Putamen (tissue), 1 donor: ENCODE measurements at places on chromosomes 13 and 19.

GRCh38 chr19:28296506-28296905 is 916.4 kb downstream of the UQCRFS1 start:
- no peak for DNase-seq

DNA sequence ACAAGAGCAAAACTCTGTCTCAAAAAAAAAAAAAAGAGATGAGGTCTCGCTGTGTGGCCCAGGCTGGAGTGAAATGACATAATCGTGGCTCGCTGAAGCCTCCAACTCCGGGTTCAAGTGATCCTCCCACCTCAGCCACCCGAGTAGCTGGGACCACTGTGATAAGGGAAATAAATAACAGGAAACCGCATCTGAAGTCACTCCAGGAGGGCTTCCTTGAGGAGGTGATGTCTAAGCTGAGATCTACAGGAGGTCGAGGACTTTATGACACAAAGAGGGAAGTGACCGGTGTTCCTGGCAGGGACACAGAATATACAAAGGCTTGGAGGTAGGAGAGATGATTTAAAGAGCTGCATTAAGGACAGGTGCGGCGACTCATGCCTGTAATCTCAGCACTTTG is 8.9 kb upstream of the NR2F6 start:
- DNase-seq: no peak

- no peak for DNase-seq
These were observed 76.7 kb downstream of the SLAIN1 start for GRCh38 chr13:77774181-77774580.

GRCh38 chr13:40502236-40502635 is 164.2 kb downstream of the FOXO1 start:
- no peak for DNase-seq

- DNase-seq: no peak
These were observed 7.9 kb upstream of the PVR start for GRCh38 chr19:44635581-44636438.

DNA sequence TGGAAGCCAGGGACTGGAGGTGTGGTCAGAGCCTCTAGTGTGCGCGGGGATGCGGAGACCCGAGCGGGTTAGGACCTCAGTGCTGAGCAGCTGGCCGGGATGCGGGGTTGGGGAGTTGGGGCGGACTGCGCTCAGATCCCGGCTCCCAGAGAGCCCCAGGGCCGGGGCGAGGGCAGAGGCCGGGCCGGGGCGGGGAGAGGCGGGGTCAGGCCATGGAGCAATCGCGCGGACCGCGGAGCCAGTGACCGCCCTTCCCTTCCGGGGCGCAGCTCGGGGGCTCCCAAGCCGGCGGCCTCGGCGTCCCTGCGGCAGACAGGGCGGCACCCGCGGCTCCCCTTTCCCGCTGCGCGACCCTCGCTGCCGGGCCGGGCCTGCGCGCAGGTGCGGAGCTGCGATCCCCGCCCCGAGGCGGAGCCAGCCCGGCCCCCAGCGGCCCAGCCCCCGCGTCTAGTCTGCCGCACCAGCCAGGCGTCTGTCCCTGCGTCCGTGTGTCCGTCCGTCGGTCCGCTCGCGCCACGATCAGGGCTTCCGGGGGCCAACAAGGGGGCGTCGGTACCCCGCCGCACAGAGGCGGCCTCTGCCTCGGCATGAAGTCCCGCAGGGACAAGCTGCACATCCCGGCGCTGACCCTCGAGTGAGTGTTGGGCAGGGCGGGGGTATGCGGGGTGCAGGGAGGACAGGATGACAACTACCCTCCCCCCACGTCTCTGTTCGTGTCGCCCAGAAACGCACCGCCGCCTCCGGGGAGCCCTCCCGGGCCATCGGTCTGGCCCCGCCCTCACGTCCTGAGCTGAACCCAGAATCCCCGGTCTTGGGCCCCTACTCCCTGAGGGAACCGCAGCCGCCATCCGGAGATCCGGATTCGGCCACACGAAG is 12.4 kb downstream of the MAST3 start:
- DNase-seq: no peak

DNA sequence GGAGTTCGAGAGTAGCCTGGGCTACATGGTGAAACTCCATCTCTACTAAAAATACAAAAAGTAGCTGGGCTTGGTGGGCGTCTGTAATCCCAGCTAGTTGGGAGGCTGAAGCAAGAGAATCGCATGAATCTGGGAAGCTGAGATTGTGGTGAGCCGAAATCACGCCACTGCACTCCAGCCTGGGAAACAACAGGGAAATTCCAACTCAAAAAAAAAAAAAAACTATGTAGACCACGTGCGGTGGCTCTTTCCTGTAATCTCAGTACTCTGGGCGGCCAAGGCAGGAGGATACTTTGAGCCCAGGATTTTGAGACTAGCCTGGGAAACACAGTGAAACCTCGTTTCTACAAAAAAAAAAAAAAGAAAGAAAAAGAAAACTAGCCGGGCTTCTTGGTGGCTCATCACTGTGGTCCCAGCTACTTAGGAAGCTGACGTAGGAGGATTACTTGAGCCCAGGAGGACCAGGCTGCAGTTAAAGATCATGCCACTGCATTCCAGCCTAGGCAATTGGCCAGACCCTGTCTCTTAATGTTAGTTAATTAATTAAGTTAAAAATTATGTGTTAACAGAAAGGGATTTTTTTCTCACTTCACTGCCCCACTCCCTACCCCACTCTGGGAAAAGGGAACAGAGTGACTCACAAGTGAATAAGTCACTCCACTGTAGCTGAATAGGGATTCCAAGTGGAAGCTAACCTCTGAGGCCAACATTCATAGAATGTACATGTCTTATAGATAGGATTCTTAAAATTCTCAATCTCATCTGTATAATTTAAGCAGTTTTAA is 2.2 kb downstream of the ZNF83 start:
- DNase-seq: no peak

DNA sequence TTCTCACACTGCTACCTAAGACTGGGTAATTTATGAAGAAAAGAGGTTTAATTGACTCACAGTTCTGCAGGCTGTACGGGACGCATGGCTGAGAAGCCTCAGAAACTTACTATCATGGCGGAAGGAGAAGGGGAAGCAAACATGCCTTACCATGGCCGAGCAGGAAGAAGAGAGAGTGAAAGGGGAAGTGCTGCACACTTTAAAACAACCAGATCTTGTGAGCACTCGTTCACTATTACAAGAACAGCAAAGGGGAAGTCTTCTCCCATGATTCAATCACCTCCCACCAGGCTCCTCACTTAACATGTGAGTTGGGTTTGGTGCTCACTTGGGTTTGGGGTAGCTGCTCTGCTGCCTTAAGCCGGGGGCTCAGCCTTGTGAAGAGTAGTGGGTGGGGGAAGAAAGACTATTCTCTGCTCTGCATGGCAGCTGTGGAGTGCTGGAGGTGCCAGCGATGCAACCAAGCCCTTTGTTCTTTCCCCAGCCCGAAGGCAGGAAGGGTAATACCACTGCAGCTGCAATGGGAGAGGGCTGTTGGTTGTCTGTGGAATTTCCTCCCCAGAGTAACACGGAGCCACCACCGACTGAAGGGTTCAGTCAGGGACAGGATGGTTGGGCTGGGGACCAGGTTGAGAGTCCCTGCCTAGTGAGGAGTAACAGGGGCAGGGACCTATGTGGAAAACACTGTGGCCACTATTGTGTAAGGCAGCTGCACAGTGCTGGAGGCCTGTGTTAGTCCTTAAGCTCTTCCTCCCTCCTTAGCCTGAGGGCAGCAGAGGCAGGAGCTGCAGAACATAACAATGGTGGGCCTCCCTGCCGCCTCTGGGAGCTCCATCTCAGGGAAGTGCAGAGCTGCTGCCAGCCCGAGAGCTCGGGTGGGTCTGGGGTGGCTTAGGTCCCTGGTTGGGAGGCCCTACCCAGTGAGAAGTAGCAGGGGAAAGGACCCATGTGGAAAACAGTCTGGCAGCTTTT is 1262.5 kb downstream of the EFNB2 start:
- DNase-seq: no peak

DNA sequence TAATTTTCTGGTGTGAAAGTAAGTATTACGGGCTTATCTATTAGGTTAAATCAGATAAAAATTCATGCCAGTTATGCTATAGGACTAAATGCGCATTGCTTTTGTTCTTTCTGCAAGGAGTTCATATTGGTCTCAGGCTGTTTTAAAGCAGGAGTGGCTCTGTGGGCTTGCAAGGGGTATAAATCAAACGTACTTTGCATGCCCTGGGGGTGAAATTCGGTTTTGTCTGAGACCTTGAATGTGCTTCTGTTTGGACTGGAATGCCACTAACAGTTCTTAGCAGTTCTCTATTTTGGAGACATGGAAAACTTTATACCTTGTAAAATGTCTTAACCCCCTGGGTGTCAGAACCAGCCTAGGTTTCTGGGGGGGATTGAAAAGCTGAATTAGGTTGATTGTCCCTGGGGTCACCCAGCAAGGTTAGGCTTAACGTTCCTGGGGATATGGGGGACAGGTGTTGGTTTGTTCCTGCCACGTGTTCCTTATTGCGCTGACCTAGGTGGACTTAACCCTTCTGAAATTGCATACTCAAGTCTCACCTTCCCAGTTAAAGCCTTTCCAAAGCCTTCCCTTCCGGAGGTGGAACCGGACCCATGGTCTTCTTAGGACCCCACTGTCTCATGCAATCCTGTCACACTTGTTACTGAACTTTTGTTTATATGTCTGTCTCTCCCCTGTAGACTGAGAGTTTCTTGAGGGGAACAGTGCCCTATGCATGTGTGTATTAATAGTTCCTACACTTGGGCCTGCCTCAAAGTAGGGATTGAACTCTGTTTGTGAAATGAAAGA is 182.2 kb downstream of the LMO7 start:
- no peak for DNase-seq

DNA sequence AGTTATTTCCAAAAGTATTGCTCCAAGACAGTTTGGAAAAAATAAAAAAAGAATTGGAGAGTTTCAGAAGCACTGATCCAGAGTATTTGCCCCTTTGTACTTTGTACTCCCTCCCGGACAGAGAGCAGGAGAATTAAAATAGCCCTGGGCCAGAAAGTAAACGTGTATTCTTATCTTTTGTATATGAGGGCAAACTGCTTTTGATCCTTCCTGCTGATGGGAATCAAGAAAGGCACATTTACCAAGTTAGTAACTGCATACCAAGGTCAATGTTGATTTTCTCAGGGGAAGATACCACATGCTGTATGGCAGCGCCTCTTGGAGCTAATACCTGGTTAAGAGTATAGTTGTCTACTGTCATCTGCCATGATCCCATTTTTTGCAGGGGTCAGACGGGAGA is 10.9 kb upstream of the RB1 start:
- no peak for DNase-seq

DNA sequence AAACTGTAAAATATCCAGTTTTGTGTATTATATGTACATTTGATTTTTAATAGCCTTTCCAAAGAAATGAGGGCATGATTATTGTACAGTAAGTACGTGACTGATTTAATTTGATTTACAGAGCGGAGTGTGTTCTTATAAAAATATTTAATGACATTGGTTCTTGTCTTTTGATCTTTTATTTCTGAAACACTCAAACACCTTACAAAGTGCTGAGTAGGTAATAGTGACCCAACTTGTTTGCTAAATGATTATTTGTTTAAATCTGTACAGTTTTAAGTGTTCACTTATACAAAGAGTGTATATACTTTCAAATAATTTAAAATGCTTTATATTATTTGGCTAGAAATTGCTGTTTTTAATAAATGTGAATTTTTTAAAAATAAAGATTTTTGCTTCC is 71.5 kb downstream of the COG3 start:
- no peak for DNase-seq
